ENCODE measurements at places on chromosomes 1 and 21.

DNA sequence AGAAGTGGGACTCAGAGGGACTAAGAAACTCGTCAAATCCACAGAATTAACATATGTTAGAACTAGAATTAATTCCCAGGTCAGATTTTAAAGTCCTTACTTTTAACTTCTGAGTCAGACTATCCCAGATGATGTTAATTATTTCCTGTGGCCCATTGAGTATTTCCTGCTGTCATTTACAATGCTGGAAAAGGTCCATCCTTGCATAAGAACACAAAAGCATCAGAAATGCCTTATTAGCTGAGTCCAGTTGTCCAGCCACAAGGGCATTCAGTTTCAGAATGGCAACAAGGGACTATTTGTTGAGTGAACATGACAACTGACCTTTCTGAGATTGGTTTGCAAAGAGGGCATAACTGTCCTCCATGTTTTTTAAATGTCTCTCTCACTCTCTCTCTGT lies 16.5 kb upstream of the HIVEP3 start:
- DNase-seq = peak; percentile 41

DNA sequence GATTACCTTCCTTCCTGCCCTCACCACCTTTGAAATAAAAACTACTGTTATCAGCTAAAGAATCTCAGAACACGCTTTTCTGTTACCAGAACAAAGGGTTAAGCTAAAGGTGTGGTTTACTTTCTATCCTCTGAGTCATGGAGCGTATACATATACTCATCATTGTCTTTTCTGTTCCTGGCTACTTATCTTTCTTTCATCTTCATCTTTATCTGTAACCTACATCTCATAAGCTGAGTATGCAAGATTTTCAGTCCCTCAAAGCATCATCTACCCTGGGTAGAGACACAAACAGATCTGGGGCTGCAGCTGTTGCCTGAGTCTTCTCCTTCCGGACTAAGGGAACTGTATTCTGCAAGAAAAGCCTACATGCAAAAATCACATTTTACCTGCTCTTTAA lies 75.6 kb downstream of the LMO4 start:
- DNase-seq = no peak

DNA sequence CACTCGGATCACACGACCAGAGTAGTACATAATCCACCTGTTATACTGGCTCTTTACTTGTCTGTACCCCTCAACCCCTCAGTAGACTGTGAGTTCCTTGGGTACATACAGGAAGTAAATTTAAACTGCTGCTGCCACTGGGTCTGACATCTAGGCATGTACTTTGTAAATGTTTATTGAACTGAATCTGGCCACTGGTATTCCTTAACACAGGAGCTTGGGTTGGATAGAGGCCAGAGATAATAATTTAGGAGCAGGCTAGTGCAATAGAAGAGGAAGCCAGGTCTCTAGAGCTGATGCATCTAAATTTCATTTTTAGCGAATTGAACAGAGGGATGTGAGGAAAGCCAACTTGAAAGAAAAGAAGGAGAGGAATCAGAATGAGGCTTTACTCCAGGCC lies 12.4 kb downstream of the TTC4 start:
- no peak for DNase-seq

- DNase-seq = no peak
Measured at GRCh38 chr1:16387201-16388188, 20.5 kb downstream of the SZRD1 start.

GRCh38 chr1:18913065-18913835 lies 10.9 kb upstream of the ALDH4A1 start:
- DNase-seq = peak; percentile 86

- DNase-seq = no peak
Measured at GRCh38 chr1:99877568-99877967, 27.4 kb downstream of the AGL start.

DNA sequence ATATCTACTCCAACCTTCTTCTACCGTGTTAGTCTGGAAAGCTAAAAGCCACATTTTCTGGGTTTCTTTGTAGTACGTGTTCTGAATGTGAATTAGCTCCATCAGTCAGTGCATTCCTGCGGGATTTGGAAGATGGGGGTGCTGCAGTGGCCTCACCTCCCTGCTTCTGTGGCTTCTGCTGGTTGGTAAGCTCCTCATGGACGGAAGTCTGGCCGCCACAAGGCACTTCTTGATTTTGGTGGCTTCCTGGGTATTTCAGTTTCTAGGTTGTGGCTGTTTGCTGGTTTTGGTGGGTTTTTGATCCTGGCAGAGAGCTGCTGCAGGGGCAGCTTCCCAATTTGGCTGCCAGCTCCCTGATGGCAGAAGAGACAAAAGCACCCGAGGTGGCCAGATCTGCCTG lies 20.9 kb upstream of the TACSTD2 start:
- DNase-seq = no peak

DNA sequence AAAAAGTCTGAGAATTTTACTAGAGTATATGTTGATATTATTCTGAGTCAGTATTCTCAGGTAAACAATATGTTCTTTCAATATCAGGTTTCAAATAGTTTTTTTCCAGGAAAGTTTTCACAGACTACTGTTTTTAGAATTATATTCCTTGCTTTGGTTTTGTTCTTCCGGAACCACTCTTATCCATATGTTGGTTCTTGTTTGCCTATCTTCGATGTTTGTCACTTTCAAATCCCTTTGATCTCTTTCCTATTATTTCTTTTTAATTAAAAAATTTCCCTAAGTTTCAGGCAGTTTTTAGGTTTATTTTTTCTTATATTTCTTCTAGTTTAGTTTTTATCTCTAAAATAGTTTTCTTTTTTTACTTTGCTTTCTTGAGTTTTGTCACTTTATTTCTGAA lies 20.9 kb downstream of the NOS1AP start:
- DNase-seq = no peak

GRCh38 chr21:36554411-36555157 lies 74.7 kb upstream of the CLDN14 start:
- DNase-seq = no peak

GRCh38 chr1:160859166-160859565 lies 3.5 kb downstream of the CD244 start:
- no peak for DNase-seq

- DNase-seq = no peak
Measured at GRCh38 chr1:167627865-167628641, 2.0 kb upstream of the RCSD1 start.

- no peak for DNase-seq
Measured at GRCh38 chr1:18132711-18133541, 25.3 kb downstream of the IGSF21 start.

- DNase-seq = no peak
Measured at GRCh38 chr1:68528243-68528642, 31.4 kb upstream of the DEPDC1 start.

GRCh38 chr1:14713077-14713476 lies 114.6 kb downstream of the KAZN start:
- DNase-seq = no peak

GRCh38 chr21:42025376-42026081 lies 15.4 kb upstream of the ZBTB21 start:
- peak; percentile 72 for DNase-seq

DNA sequence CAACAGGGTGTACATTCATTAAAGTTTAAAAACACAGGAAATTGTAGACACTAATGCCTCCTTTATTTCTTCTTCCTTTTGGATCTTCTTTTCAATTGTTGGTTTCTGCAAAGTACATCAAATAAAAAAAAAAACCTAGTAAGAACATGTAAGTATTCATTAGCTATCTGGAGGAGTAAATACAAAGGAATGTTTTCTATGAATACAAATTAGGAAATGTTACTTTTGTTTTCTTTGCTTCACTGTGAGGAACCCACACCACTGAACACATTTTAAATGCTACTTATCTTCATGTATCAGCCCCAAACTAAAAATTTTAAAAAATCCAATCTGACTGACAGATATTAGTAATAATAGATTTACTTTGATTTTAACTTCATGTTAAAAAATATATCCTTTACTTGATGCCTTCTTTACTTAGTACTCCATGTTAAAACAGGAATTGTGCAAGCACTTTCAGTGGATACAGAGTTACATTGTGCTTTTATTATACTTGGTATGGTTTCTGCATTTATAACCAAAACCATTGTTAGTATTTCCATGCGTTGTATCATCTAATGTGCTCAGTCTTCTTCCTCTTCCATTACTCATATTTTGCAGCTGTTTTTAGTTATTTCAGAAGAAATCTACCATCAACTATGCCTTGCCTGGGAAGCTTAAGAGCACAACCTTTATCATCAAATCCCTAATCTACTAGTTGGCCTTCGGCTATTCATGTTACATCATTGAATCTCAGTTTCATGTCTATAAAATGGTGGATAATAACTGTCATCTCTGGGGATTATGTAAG lies 236.9 kb upstream of the DPYD start:
- DNase-seq = peak; percentile 28

Measured in EL (cell line).